Umbilical cord (tissue), 2 donors: ENCODE measurements at places on chromosomes 16 and 17. TPM values are rescaled to one million over a fixed set of nuclear protein-coding genes. Genes with fewer than 3 reads are reported as not detected.

DNA sequence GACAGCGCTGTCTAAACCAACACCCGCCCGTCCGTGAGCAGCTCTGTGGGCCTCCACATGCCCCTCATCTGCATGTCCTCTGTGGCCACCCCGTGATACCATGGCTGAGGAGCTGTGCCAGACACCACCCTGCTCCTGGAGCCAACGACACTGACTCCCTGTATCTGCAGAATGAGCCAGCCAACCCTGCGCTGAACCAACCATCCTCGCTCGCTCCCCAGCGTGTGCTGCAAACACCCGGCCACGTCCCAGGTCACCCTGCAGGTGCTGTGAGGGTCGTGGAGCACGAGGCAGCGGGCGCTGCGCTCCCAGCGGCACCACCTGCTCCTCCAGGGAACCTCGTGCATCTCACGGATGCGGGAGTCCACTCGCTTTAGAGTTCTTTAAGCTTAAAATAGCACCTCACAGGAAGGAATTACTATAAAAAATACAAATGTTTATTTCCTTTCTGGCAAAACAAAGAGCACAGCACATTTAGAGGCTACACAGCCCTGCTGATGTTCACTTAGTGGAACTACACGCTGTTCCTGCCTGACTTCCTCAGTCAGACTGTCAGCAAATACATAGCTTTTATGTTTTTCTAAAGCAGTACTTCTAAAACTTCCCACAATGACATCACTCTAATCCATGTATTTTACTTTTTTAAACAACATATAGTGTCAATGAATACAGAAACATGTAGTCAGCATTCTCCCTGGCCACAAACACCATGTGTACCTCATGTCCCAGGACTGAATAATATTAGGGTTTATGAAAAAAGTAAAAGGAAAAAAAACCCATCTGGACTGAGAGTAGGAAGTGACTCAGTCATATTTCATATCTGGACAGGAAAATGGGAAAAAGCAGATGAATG, 43.5 kb downstream of the MAP1LC3B start:
- peak; percentile 63 for DNase-seq

DNA sequence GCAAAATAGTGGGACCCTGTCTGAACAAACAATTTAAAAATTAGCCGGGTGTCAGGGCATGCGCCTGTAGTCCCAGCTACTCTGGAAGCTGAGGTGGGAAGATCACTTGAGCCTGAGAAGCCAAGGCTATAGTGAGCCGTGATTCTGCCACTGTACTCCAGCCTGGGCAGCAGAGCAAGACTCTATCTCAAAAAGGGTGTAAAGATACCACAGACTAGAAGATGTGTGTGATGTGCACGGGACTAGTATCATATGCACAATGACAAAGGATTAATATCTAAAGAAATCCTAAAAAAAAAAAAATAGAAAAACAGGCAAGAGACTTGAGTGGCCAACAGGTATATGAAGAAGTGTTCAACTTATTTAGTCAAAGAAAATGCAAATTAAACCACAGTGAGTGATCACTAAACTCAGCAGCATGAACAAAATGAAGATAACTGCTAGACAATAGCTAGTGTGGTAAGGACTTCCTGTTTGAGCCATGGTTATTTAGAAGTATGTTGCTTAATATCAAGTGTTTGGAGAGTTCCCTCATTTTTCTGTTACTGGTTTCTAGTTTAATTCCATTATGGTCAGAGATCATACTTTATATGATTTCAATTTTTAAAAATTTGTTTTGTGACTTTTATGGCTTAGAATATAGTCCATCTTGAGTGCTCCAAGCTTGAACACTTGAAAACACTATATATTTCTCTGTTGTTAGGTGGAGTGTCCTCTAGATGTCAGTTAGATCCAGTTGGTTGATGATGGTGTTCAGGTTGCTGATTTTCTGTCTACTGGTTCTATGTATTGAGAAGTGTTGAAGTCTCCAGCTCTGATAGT, 14.7 kb upstream of the SLX4 start:
- no peak for DNase-seq

- DNase-seq: no peak
Measured at GRCh38 chr17:77002103-77003045, 134.2 kb downstream of the MGAT5B start.

DNA sequence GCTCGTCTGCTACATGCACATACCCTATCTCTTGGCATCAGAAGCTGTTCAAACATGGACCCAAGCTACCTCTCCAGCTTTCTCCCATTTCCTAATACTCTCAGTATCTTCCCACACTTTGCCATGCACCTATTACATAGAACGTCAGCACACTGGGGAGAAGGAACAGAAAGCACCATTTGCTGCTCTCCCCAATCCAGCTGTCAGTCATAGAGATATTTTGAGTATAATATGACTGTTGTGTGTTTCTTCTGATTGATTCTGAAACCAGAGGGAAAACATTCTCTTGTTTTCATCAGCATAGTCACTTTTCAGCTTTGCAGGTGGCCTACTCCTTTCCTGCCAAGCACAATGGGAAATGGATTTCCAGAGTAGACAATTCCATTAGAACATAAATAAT, 107.1 kb downstream of the ADAMTS18 start:
- no peak for DNase-seq

GRCh38 chr16:1820096-1820945, 6.3 kb downstream of the HAGH start:
- DNase-seq: no peak

GRCh38 chr17:36722121-36722902, 120.9 kb downstream of the MRM1 start:
- peak; percentile 63 for DNase-seq

GRCh38 chr17:73452009-73452408, 140.2 kb upstream of the CDC42EP4 start:
- DNase-seq: no peak

- DNase-seq: peak; percentile 83
Measured at GRCh38 chr17:15475631-15476354, 8.4 kb upstream of the CDRT4 start.

Gene CDH5
- total RNA-seq: 12.5 TPM

DNA sequence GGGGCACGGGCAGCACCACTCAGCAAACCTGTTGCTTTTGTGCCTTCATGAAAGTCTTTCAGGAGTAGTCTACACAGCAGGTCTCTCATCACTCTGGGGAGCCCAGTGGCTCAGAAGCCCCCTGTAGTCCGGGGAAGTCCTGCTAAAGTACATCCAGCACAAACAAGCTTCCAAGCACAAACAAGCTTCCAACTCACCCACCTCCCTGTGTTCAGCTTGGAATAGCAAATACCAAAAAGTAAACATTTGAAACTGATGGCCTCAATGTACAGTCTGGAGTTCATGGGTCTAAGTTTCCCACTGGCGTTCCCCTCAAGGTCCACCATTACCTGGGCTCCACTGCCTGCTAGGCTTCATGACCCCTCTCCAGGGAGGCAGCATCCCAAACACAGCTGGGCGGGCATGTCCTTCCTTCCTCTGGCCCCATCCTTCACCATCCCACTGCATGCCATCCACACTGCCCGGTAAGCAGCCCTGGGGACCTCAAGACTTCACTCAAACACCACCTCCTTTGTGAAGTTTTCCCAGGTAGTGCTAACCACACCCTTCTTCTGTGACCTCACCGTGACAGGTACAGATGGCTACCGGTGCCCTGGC, 62.8 kb upstream of the SIAH1 start:
- DNase-seq: no peak

DNA sequence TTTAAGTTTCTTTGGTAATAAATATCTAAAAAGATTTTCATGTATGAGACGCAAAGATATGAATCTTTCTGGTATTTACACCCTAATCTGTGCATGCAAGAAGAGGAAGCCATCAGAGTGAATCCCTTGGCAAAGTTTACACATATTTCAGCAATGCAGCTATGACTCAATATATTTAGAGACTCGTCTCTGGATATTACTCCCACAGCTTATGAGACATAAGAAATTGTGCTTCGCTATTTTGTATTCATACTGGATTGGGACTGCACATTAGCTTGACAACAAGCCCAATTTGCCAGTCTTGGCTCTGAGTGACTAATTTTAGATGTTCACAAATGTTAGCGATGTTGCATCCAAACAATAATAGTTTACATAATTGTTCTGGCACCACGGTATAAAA, 532.0 kb downstream of the CDH11 start:
- DNase-seq: peak; percentile 93
